ENCODE measurements at places on chromosomes 5 and 9. TPM values are rescaled to one million over a fixed set of nuclear protein-coding genes. Genes with fewer than 3 reads are reported as not detected.

DNA sequence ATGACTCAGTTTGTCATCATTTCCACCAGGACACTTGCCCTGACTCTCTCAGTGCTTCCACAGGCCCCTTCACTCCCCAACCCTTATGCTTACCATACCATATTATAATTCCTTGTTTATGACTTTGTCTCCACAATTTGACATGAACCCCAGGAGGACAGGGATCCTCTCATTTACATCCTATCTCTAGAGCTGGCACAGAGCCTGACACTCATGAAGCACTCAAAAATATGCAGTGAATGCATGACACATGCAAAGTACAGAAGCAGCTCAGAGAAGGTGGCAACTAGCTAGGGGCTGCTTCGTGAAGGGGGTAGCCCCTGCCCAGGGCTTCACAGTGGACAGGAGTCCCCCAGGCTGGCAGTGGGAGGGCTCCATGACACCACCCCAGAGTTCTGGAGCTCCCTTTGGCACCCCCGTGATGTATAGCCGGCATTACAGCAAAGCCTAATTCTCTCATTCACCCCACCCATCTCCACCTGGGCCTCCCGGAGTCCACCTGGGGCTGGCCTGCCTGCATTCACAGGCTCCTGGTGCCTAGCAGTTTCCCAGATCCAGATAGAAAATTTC lies 112.0 kb upstream of the SPOCK1 start:
- H3K4me3 ChIP-seq: no peak overlapping the region
- no peak overlapping the region for H3K27ac ChIP-seq
- H3K36me3 ChIP-seq: no peaks in the 10 kb centered on the region
- H3K4me1 ChIP-seq: no peaks in the 10 kb centered on the region

DNA sequence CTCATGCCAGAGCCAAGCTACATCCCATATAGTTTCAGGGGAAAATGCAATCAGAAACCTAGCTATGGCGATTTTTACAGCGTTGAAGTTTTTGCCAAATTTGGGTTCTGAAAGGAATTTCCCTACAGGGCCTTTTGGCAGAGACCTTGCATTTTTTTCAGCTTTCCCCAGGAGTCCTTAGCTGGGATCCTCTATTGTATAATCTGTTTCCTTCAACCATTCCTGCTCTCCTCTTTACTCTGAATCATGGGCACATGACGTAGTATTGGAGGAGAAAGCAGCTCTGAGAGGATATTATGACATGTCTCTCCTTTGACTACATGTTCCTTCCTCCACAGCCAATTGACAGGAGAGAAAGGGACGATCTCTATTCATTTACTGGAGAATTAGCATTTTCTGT lies 118.5 kb upstream of the ERCC6L2 start:
- no peak overlapping the region for H3K4me3 ChIP-seq
- peaks cover 31% of the 10 kb centered on the region for H3K4me1 ChIP-seq
- H3K36me3 ChIP-seq: no peaks in the 10 kb centered on the region
- DNase-seq: no peak

GRCh38 chr9:6927838-6928237 lies 170.1 kb downstream of the KDM4C start:
- no peaks in the 10 kb centered on the region for H3K36me3 ChIP-seq
- no peaks in the 10 kb centered on the region for H3K27me3 ChIP-seq
- no peaks in the 10 kb centered on the region for H3K4me1 ChIP-seq
- no peak overlapping the region for H3K27ac ChIP-seq
- DNase-seq: no peak
- no peak overlapping the region for H3K4me3 ChIP-seq

DNA sequence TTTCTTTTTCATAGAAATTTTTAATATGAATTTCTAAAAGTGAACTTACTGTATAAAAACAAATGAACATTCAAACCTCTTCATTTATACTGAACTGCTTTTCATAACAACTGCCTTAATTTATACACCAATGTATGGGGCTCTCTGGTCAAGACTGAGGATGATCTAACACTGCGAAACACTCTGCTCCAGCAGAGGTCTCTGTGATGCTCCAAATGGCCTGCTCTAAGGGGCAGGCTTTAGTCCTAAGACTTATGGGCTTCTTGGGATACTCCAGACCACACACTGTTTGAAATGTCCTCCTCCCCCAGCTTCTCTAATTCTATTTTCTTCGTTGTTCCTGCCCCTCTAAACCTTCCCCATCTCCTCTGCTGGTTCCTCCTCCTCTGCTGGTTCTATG lies 58.5 kb downstream of the LIFR start:
- H3K27ac ChIP-seq: no peak overlapping the region
- H3K4me1 ChIP-seq: no peaks in the 10 kb centered on the region
- H3K4me3 ChIP-seq: no peak overlapping the region
- H3K36me3 ChIP-seq: no peaks in the 10 kb centered on the region

The C9orf40 gene
- 5.8 TPM for total RNA-seq

GRCh38 chr5:103693517-103693916 lies 130.9 kb upstream of the NUDT12 start:
- DNase-seq: no peak
- H3K4me3 ChIP-seq: no peak overlapping the region
- H3K27ac ChIP-seq: no peak overlapping the region
- no peaks in the 10 kb centered on the region for H3K4me1 ChIP-seq
- no peaks in the 10 kb centered on the region for H3K27me3 ChIP-seq

- no peak overlapping the region for H3K27ac ChIP-seq
- H3K4me1 ChIP-seq: no peaks in the 10 kb centered on the region
- H3K36me3 ChIP-seq: no peaks in the 10 kb centered on the region
Observed at GRCh38 chr5:33205727-33206410, 234.9 kb upstream of the TARS1 start.

All from sigmoid colon (tissue), 7 donors.